DMS79 (cell line): ENCODE measurements at places on chromosomes 7 and 10.

- DNase-seq: no peak
Observed at GRCh38 chr7:44194069-44194468, 4.8 kb upstream of the GCK start.

DNA sequence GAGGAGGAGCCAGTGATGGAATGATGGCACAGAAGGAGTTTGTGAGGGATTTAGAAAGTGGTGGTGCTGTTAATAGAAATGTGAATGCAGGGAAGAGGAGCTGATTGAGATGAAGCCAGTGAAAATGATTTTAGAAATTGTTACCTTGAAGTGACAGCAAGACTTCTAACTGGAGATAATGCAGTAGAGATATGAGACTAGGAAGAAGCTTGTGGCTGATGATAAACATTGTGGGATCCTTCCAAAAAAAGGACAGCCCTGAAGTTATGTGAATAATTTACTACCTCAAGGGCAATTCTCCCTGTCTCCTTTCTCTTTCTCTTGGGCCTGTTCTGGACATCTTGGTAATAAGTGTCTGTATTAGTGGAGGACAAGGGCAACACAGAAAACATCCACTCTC is 138.6 kb downstream of the LSMEM1 start:
- no peak for DNase-seq

DNA sequence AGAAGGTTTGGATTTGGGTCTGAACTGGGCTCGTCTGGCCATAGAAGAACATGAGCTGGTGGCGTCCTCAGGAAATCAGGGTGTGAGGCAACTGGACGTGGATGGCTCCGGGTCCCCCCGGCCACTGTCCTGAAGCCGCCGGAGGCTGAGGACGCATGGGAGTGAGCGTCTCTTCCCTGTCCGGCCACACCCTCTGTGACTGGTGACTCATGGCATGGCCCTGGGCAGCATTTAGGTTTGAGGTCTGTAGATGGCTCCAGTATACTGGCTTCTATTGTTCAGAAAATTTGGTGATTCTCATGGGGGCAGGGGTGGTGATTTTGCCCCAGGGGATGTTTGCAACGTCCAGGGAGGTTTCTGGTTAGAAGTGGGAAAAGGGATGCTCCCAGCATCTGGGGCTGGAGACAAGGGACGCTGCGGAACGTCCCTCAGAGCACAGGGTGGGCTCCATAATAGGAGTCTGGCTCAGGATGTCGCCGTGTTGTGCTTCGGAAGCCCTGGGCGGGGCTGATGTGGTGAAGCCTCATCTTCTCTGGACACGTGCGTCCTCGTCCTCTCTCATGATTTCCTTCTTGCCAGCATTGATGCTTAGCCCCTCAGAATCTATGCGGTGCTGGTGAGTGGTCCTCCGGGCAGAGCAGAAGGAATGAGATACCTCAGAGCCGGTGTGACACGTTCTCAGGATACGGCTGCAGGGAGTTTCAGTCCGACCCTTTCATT is 49.9 kb downstream of the PITRM1 start:
- no peak for DNase-seq

DNA sequence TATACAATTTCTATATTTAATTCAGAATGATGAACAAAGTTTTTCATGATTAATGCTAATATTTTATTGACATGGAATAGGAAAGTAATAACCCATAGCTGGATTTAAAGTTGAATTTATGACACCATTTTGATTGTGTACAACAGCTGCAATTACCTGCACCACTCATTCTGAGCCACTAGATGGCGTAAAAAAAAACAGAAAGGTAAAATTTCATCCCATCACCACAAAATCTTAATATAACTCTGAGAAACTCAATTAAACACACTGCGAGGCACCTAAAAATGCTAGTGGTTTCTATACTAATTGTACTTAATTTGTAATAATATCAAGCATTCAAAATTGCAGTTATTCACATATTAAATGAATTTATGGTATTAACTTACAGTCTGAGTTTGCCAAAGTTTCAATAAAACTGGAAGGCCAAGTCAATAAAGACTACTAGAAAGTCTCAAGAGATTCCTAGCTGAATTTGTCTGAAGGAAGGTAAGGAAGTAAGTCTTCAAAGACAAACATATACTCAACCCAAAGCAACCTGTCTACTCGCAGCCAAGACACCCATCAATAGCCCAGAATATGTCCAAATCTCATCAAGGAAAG is 182.5 kb downstream of the SKAP2 start:
- no peak for DNase-seq

- no peak for DNase-seq
Observed at GRCh38 chr7:6277476-6277875, 5.1 kb upstream of the CYTH3 start.

DNA sequence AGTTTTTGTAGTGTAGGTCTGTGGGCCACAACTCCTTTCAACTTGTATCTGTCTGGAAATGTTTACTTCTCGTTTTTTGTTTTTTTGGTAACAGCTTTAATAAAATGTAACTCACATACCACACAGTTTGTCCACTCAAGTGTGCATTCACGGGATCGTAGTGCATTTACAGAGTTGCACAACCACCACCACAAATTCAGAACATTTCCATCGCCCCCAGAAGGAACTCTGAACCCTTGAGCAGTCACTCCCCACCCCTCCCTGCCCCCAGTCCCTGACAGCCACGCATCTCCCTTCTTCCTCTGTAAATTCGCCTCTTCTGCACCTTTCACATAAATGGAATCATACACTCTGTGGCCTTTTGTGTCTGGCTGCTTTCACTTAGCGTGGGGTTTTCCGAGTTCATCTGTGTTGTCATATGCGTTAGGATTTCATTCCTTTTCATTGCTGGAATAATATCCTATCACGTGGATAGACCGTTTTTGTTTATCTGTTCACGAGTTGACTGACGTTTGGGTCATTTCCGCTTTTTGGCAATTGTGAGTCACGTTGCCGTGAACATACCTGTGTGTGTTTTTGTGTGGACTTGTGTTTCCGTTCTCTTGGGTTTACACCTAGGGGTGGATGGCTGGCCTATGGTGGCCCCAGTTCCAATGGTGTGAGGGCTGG is 10.3 kb downstream of the JAKMIP3 start:
- DNase-seq: no peak

DNA sequence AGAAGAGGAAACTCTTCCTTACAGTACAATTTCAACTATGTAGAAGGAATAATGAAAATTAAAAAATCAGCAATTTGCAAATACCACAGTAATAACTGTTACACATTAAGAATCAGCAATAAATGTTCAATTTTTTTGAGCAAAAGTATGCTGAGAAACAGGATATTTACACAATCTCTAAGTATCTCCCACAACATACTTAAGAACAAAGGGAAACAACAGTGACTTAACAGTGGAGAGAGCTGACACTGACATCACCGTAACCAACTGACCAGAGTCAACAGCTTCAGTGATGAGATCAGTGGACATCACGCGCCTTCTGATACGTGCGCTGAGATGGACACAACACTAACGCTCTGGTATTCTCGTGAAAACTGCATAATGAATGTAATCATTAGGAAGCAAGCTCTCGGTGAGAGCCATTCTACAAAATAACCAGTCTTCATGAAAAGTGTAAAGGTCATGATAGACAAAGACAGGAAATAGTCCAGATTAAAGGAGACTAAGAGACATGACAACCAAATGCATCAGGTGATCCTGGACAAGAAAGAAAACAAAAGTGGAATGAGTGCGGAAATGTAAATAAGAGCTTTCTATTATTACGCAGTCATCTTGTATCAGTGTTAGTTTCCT is 82.6 kb downstream of the PIP4K2A start:
- DNase-seq: no peak

GRCh38 chr10:23439452-23439960 is 631 bp downstream of the OTUD1 start:
- DNase-seq: no peak

DNA sequence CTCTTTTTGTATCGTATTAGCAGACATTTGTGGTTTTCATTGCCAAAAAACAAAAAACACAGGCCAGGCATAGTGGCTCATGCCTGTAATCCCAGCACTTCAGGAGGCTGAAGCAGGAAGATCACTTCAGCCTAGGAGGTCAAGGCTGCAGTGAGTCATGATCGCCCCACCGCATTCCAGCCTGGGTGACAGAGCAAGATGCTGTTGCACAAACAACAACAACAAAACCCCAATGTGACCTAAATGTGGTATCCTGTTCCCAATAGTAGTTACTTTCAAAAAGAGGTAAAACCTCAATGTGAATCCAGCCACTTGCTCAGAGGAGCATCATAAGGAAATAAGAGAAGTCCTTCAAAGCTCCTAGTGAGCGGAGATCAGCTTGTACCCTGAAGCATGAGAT is 45.8 kb upstream of the SKAP2 start:
- DNase-seq: no peak

- no peak for DNase-seq
Observed at GRCh38 chr7:127912901-127913300, 118.3 kb downstream of the LRRC4 start.
